ENCODE measurements at places on chromosomes 12 and 14.

GRCh38 chr12:11651785-11652184, 2.3 kb downstream of the ETV6 start:
- DNase-seq: no peak

GRCh38 chr12:93180566-93180965, 197.2 kb upstream of the NUDT4 start:
- DNase-seq: no peak

- peak; percentile 47 for DNase-seq
These were observed 219.9 kb downstream of the PPM1H start for GRCh38 chr12:62714774-62715721.

DNA sequence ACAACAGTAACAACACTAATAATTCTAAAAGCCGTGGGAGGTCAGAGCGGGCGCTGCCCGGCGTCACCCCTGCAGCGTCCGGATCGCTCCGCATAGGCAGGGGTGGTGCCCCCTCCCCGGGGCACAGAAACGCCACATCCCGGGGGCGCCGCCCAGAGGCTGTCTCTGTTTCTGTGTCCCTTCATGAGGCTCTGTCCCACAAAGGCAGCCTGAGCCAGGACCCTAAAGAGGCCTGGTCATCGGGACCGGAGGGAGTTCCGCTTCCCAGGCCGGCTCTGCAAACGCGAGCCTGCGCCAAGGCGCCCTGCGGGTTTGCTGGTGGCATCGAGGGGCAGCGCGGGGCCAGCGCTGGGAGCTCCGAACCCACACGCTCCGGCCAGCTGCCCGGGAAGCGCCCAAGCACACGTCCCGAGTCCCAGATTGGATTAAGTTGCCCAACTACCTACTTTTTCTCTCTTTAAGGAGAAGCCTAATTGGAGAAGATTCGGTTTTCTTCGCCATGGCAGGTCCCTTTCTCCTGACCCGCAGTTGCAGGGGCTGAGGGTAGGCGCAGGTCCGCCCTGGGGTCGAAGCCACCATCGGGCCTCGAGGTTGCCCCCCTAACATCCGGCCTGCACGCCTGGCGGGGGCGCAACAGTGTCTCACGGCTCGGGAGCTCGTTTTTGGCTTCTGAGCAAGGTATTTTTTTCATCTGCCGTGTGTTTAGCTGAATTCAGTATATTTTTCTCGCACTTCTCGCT, 421.7 kb downstream of the VRK1 start:
- DNase-seq: no peak

GRCh38 chr12:89621521-89621920, 87.1 kb downstream of the ATP2B1 start:
- DNase-seq: no peak

- DNase-seq: no peak
These were observed 58.1 kb upstream of the DIO2 start for GRCh38 chr14:80269353-80269925.

GRCh38 chr12:26555139-26555538, 277.9 kb downstream of the ITPR2 start:
- DNase-seq: no peak

DNA sequence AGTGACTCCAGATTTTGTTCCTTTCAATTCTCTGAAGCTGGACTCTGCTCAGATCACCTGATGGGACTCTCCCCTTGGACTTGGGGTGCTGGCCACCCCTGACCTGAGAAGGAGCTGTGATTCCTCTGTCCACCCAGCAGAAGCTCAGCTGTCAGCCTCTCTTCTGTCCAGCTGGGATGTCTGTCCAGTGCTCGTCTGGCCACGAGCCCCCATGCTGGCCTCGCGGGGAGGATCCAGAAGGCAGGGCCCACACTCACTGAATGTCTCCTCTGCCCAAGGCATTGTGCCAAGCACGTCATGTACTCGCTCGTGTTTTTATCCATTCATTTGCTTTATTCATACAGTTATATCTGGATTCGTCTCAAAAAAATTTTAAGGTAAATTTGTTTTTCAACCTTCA, 14.2 kb upstream of the SLC24A4 start:
- DNase-seq: no peak

- no peak for DNase-seq
These were observed 1.7 kb downstream of the SMOC1 start for GRCh38 chr14:69880893-69881292.

DNA sequence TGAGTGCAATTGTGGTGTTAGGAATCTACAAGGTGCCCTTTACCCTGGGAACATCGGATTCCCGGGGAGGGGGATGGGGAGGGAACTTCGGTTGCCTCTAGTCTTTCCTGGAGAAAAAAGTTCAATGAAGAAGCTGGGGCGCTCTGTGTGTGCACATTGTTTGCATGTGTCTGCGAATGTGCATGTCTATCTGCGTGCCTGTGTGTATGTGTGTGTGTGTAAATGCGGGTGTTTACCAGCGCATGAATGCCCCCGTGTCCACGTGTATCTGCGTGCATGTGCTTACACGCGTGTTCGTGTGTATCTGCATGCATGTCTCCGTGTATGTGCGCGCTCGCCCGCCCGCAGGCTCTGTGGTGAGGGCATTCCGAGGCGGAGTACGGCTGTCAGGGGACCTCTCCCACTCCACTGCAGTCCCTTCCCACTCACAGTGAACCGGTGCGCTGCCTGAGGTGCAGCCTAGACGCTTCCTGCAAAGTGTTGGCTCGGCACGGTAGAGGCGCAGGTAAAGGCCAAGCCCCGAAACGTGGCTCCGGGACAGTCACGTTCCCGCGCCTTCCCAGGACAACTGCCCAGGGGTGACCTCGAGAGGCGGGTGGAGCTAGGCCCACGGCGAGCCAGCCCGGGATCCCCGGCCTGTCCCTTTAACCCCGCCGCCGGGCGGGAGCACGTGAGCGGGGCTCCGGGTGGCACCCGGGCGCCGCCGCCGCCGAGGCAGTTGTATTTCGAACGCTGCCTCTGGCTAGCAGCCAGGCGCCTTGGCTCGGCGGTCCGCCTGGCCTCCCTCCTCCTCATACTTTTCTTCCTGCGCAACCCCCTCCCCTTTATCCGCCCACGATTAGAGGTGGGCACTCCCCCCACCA, 539 bp upstream of the HMGA2 start:
- no peak for DNase-seq

All from brain pericyte (primary cell).